ENCODE measurements at places on chromosomes 12 and 14.
A peak's percentile ranks its signal among the peaks of the same experiment; 100 is the strongest.

- DNase-seq: peak; percentile 45
Observed at GRCh38 chr12:69553628-69554248, 31.5 kb upstream of the CCT2 start.

DNA sequence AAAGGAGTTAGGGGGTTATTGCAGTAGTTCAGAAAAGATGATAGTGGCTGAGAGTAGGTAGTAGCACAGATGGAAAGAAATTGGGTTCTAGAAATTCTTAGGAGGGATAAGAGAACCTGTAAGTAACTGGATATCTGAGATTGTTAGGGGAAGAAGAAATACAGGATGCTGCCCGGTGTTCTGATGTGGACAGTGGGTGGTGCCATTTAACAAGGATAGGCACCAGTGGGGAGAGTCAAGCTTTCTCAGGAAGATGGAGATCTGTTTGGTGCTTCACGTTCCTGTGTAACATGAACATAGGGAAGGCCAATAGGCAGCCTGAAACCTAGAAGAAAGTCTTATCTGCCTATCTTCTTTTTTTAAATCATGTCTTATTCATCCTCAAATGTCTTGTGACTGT lies 245.9 kb downstream of the NPAS3 start:
- peak; percentile 49 for DNase-seq

- no peak for DNase-seq
Observed at GRCh38 chr14:31194661-31195060, 12.9 kb downstream of the HECTD1 start.

- DNase-seq: no peak
Observed at GRCh38 chr12:9667403-9668160, 1.9 kb upstream of the CLEC2D start.

DNA sequence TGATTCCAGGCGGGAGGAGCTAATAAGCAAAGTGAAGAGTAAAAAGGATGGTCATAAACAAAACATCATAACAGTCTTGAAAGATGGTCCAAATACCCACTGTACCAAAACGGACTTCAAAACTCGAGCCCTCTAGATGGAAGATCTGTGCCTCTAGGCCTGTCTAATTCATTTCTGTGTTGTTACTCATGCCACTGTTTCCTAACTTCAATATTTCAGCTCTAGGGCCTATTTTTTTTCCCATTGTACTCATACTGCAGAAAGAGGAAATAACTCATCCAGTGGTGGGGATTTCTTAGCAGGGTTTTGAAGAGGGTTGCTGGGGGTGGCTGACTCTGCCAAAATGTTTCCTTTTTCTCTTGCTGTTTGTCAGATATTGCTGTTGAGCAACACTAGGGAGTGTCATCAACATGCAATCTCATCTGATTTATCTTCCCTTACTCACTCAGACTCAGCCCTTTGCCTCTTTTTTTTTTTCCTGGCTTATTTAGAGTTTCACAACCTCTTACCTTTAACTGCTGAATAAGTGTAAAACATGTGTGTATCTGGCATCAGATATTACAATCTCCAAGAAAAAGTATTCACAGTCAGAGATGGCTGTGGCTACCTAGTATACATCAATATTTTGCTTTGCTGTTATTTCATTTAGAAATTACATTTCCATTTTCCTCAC lies 189.6 kb downstream of the DUSP6 start:
- DNase-seq: peak; percentile 68

- no peak for DNase-seq
Observed at GRCh38 chr14:102875652-102876051, 46.8 kb upstream of the AMN start.

- no peak for DNase-seq
Observed at GRCh38 chr12:131222329-131223139, 268.8 kb downstream of the ADGRD1 start.

- no peak for DNase-seq
Observed at GRCh38 chr14:50039734-50040400, 76.5 kb downstream of the VCPKMT start.

DNA sequence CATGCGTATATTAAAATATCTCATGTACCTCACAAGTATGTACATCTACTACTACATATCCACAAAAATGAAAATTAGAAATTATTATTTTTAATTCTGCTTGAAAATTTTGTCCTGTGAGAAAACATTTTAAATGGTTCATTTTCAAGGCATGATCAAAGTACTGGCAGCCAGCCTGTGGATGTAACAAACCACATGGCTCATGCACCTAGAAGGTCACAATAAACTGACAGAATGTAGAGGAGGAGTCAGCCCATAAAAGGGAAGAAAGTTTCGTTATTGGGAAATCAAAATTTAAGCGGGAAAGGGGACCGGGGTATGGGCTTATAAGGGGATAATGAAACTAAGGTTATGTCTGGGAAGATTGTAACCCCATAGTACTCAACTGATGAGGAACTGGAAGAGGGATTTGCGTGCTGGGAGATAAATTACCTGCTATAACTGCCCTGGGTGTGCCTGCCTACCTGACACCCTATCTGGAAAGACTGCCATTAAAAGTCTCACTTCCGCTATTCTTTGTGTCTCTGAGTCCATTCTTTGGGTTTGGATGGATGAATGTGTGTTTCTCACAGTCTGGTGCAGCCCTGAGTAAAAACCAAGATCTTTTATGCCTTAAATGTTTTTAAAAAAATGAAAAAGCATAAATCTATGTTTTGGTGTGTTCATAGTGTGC lies 62.2 kb upstream of the PCED1B start:
- DNase-seq: no peak

- DNase-seq: peak; percentile 61
Observed at GRCh38 chr14:101223127-101223526, 319.6 kb upstream of the RTL1 start.

- no peak for DNase-seq
Observed at GRCh38 chr14:105492031-105492970, 1.3 kb downstream of the TEDC1 start.

GRCh38 chr12:33825442-33825841 lies 196.9 kb upstream of the ALG10 start:
- no peak for DNase-seq

DNA sequence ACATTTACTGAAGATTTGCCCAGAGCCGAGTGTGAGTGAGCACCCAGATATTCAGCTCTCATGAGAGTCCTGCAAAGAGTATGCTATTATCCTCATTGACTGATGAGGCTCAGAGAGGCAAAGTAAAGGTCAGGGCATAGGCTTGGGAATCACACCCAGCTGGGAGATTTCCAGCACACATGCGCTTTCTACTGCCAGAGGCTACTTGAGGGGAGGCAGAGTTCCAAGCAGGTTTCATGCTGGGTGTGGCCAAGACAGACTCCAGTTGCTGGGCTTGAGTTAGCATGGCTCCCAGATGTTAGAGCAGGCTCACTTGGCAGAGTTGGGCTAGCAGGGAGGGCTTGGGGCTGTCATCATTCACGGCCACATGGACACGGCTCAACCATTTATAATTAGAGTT lies 14.4 kb upstream of the FAM181A start:
- no peak for DNase-seq

- DNase-seq: no peak
Observed at GRCh38 chr14:99537399-99537798, 56.2 kb downstream of the CCNK start.

- DNase-seq: no peak
Observed at GRCh38 chr14:69471916-69472315, 12.6 kb upstream of the PLEKHD1 start.

DNA sequence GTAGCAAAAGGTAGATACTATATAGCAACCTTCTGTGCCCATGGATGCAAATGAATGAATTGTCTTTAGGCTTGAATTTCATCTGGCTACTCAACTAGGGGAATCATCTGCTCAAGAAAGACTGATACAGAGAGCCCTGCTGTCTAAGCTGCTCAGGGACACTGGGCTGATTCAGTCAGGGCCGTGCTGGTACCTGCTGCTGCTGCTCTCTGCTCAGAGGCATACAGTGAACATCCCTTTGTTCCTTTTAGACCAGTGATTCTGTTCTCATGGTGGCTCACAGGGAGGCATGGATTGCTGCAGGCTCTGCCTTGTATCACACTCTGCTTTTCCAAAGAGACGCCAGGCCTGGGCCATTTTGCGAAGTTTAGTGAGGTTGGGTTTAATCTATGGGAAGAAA lies 14.1 kb downstream of the EIF2B2 start:
- peak; percentile 57 for DNase-seq

GRCh38 chr14:74586681-74587362 lies 25.2 kb downstream of the LTBP2 start:
- DNase-seq: no peak

GRCh38 chr12:49813131-49813530 lies 15.1 kb downstream of the NCKAP5L start:
- no peak for DNase-seq

- DNase-seq: no peak
Observed at GRCh38 chr14:96156804-96157760, 47.6 kb upstream of the BDKRB2 start.

DNA sequence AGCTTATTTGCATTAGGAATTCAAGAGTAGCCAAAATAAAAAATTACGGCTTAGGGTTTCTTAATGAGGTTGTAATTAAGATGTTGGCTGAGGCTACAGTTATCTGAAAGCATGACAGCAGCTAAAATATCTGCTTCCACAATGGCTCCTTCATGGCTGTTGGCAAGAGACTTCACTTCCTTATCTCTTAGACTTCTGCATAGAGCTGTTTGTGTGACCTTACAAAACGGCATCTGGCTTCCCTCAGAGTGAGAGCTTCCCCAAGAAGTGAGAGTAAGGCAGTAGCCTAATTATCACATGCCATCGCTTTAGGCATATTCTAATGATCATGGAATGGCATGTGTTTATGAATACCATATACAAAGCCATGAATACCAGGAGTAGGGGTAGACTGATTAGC lies 57.6 kb downstream of the CCDC59 start:
- DNase-seq: no peak

- no peak for DNase-seq
Observed at GRCh38 chr12:47896633-47897032, 8.2 kb downstream of the VDR start.

DNA sequence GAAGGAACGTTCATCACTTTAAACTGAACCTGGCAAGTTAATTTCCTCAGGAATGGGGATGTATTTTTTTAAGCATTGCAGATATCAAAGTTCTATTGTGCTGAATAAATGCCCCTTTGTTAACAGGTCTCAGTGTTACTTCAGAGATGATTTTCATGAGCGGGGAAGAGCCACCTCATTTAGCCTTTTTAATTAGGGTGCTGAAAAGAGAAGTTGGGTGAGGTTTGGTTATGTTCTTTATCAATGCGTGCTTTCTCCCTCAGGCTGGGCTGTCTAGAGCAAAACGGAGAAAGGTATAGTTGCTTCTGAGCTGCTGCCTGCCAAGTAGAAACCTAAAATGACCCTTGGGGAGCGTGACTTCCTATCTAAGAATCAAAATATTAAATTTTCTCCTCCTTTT lies 8.0 kb upstream of the HIP1R start:
- DNase-seq: peak; percentile 50

Measured in globus pallidus (tissue), 1 donor.